ENCODE measurements at places on chromosomes 7 and 10.

GRCh38 chr7:140562926-140563481 is 77.6 kb downstream of the DENND2A start:
- no peak for DNase-seq

- DNase-seq: no peak
Measured at GRCh38 chr7:90709501-90710465, 113.7 kb downstream of the CDK14 start.

DNA sequence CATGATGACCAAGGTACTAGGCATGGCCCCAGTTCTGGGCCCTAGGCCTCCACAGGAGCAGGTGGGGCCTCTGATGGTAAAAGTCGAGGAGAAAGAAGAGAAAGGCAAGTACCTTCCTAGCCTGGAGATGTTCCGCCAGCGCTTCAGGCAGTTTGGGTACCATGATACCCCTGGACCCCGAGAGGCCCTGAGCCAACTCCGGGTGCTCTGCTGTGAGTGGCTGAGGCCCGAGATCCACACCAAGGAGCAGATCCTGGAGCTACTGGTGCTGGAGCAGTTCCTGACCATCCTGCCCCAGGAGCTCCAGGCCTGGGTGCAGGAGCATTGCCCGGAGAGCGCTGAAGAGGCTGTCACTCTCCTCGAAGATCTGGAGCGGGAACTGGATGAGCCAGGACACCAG is 7.4 kb downstream of the ZSCAN21 start:
- DNase-seq: no peak

DNA sequence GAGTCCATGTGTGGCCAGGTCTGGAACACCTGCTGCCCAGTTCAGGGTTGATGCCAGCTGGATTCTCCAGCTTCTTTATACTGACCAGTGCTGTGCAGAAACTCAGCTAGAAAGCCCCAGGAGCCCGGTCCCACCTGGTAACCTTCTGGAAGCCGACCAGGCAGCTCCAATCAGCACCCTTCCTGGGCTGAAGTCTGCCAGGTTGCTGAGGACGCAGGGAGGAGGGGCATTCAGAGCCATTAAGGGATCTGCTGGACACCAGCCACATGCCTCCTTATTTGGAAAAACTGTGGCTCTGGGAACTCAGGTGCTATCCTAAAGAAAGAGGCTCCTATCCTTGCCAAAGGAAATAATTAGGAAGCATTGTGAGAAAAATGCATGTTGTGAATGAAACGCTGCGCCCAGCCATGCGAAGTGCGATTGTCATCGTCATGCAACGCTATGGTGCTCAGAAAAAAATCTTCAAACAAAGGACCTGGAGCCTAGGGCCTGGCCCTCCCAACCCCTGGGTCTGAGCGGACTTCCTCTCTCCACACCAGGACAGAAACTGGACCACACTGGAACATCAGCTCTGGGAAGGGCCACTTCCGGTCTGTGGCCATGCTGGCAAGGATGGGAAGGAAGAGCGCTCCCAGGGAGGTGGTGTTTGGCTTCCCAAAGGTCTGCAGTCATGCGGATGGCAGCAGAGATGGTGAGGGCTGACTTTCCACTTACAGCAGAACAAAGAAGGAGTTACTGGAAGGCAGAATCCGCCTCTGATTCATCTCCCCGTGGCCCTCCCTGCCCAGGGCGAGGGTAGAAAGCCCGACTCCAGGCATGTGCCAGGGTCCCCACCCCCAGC is 90.1 kb downstream of the FAM53B start:
- no peak for DNase-seq

DNA sequence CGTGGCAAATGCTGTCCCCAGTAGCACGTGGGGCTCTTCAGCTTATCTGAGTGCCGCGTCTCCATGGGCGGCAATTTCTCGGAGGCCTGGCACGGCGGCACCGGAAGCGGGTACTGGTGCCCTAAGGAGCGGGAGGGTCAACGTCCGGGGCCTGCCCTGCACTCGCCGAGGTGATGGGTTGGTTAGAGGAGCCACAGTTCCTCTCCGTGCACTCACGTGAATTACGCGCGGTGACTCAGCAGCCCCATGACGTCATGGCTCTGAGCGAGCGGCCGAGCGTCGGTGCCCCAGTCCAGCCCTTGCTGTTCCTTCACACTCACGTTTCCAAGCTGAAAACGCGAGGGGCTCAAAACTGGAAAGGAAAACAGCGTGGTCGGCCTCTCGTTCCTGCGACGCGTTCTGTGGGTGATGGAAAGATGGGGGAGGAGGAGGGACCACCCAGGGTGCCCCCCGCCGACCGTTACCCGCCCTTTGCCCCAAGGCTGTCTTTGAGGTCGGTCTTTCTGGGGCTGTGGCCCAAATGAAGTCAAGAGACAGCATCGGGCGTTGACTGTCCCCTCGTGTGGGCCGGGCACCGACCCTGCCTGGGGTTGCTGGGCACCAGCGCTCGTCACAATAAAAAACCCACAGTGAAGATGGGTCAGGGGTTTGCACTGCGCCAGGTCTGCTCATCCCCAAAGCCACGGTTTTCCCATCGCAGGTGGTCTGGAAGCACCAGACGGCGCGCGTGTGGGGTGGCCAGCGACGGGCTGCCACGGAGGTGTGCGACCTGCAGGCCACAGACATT is 70.4 kb upstream of the CFAP46 start:
- no peak for DNase-seq

DNA sequence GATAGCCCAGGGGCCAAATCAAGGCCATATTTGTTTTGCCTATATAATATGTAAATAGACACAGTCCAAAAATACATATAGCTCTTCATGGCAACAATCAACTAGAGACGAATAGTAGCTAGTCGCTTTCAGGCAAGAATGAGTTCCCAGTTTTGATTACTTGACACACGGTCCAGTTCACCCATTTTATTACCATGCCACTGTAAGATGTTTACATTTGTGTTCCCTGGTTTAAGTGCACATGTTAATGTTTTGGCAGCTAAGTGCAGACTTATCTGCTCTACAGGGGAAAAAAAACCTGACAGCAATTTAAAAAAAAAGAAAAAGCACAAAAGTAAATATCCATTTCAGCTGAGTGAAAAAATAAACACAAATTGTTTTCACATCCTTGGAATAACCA is 213.1 kb downstream of the TPK1 start:
- no peak for DNase-seq

DNA sequence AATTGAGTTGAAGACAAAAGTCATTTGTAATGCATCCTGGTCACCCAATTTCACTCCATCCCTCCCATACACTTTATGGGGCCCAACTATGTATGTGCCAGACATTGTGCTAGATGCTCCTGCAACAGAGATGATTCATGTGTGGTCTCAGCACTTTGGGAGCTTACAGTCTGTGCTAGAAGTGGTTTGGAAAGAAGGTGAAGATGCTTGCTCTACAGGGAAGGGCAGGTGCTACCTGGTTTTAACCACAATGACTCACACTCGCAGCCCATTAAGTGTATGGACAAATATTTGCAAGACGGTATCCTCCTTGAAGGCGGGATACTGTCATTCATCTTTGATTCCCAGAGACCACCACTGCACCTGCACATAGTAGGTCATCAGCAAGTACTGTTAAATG is 257.6 kb downstream of the OTUD1 start:
- DNase-seq: no peak

DNA sequence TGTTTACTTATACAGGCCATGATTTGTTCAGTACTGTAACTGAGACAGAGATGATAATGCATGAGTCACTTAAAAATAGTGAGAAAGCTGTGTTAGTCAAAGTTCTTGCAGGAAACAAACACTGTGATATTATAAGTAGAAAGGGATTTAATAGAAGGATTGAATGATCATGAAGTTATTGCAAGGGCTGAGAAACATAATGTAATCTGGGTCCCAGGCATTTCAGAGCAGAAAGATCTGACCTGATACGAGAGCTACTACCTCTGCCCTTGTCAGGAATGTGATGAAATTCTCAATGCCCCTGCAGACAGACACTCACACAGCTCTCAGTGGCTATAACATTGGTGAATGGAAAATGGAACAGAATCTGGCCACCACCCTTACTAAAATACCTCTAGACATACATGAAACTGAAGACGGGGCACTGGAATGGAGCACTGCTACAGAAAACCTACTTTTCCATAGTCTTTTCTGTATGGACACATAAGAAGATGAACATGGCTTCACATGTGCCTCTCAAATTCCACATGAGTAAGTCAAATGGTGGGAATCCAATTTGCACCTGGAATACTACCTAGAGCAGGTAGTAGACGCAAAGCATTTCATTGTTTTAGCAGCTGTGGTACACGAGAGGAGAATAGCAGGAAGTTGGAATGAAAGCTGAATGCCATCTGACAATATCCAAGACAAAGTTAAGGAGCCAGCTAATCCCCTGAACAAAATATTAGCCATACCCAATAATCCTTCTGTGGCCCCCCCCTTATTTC is 19.1 kb upstream of the VWDE start:
- no peak for DNase-seq

GRCh38 chr10:31760674-31761081 is 168.0 kb downstream of the ARHGAP12 start:
- DNase-seq: no peak

DNA sequence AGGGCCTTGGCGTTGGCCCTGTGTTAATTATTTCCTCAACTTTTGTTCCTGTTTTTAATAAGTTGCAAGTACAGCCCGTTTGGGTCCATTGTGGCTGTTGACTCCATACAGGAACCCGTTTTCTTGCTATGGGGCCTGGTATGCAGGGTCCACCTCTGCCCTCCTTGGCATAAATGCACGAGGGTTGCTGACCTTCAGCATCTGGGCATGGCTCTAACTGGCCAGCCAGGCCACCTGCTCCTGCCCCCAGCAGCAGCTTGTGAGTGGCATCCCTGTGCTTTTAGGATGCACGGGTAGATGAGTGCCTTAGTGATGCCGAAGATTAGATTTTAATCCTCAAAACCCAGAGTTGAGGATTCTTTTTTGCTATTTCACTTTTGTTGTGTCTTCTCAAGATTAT is 123.2 kb downstream of the GLRX3 start:
- no peak for DNase-seq

Measured in stimulated activated CD4-positive, alpha-beta T cell treated with anti-CD3 and anti-CD28 coated beads, Interleukin-1b, Interleukin-23, amount 100 ng/mL, for 4 hours (primary cell).